ENCODE measurements at places on chromosomes 2 and 18. TPM values are rescaled to one million over a fixed set of nuclear protein-coding genes. Genes with fewer than 3 reads are reported as not detected.

The FSHR gene
- not detected for total RNA-seq

The MALL gene
- total RNA-seq, result 155 TPM

The GPR39 gene
- total RNA-seq, result 5.9 TPM

The NMUR1 gene
- not detected for total RNA-seq

The TMEM198 gene
- 0.80 TPM for total RNA-seq

The RMDN2 gene
- 5.0 TPM for total RNA-seq

The GCFC2 gene
- total RNA-seq, result 13.1 TPM

The DDX1 gene
- total RNA-seq, result 127 TPM

The CCDC85A gene
- 0.39 TPM for total RNA-seq

The REG3A gene
- not detected for total RNA-seq

The ITGB1BP1 gene
- 171 TPM for total RNA-seq

The ARHGAP15 gene
- 0.14 TPM for total RNA-seq

The CYP20A1 gene
- total RNA-seq, result 10.5 TPM

The CRYGD gene
- total RNA-seq, result not detected

The SEH1L gene
- 24.9 TPM for total RNA-seq

The VWC2L gene
- not detected for total RNA-seq

The EVX2 gene
- not detected for total RNA-seq

The IL37 gene
- total RNA-seq, result not detected

The MOCOS gene
- total RNA-seq, result 2.7 TPM

The ATIC gene
- total RNA-seq, result 237 TPM

The PFN4 gene
- total RNA-seq, result 1.8 TPM

The GAREM1 gene
- 8.2 TPM for total RNA-seq

The PTH2R gene
- not detected for total RNA-seq

The BUB1 gene
- 45.1 TPM for total RNA-seq

The METTL8 gene
- 29.7 TPM for total RNA-seq

The TEKT4 gene
- not detected for total RNA-seq

The ASXL3 gene
- not detected for total RNA-seq

The NCKAP5 gene
- total RNA-seq, result 0.61 TPM

The SLC4A5 gene
- total RNA-seq, result 0.34 TPM

The DHX57 gene
- total RNA-seq, result 19.5 TPM

The STRADB gene
- total RNA-seq, result 27.8 TPM

The COLEC11 gene
- total RNA-seq, result 0.76 TPM

The C2orf80 gene
- not detected for total RNA-seq

The GALNT1 gene
- 90.8 TPM for total RNA-seq

The EDAR gene
- 0.11 TPM for total RNA-seq
